ENCODE measurements at places on chromosomes 4 and X.

DNA sequence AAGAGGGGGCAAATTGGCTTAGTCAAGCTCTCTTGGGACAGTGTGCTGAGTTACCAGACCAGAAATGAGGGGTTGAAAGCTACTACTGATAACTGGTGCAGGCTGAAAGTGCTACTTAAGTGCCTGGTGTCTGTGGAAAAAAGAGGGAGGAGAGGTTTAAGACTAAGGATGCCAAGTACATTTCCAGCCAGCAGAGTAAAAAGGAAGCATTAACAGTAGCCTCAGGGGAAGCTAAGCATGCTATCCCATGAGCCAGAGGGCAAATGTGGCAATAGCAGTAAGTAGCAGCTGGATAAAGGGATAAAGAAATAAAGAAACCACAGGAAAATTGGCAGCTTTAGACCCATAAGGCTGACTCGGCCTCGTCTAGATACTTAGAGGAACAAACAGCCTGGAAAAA is 196.3 kb upstream of the MAB21L2 start:
- no peak overlapping the region for H3K27ac ChIP-seq
- no peaks in the 10 kb centered on the region for H3K4me1 ChIP-seq
- no peaks in the 10 kb centered on the region for H3K27me3 ChIP-seq
- no peaks in the 10 kb centered on the region for H3K36me3 ChIP-seq
- no peak for DNase-seq

DNA sequence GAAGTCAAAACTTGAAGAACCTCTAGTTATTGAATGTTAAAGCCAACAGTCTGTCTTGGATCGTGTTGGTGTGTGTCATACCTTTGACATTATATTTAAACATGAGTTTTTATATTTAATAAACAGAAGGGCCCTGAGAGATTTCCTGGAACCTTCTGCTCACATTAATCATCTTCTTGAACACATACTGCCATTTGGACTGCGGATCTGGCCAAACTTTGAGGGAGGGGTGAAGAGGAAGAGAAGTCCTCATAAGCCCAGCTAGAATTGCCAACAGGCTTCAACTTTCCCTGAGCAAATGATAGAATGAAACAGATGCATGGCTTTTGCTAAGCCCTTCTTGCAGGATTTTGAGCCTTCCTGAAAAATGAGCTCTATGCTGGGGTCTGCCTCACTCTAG is 27.4 kb downstream of the CCKAR start:
- H3K4me1 ChIP-seq: peaks cover 24% of the 10 kb centered on the region
- H3K27me3 ChIP-seq: no peaks in the 10 kb centered on the region
- no peak overlapping the region for H3K4me3 ChIP-seq
- DNase-seq: no peak
- H3K36me3 ChIP-seq: no peaks in the 10 kb centered on the region
- no peak overlapping the region for H3K27ac ChIP-seq

DNA sequence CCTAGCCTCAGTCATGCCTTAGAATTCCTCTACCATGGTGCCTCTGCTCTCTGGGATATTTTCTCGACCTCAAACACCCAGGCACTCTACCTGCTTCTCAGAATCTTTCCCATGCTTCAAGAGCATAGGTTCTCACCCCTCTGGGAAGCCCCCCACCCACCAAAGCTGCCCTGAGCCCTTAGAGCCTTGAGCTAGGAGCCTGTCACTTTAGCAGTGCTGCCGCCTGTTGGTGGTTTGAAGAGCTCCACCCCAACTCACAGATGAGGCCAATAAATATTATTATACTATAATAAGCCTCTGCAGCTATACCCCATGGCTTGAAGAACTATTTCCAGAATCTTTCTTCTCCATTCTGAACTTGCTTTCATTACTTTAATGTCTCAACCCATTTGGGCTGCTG is 109.7 kb downstream of the RTL5 start:
- DNase-seq: no peak
- peaks cover 18% of the 10 kb centered on the region for H3K27me3 ChIP-seq
- H3K4me3 ChIP-seq: no peak overlapping the region

DNA sequence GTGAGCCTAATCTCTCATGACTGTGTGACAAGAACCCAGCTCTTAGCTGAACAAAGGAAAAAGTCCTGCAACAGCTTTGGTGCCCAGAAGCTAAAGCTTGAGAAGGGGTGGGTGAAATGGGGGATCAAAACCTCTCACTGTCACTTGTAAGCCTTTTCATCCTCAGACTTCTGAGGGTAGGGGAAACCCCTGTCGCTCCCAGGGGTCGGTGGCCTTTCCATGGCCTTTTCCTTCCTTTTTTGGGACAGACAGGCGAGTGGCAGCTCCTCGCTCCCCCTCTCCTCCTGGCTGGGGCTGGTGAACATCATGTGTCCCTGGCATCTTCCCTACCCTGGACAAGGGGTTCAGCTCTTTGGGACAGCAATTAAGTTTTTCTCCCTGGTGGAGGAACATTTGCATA is 78.2 kb downstream of the FAM47A start:
- no peaks in the 10 kb centered on the region for H3K4me1 ChIP-seq
- H3K27ac ChIP-seq: no peak overlapping the region
- no peaks in the 10 kb centered on the region for H3K27me3 ChIP-seq

GRCh38 chr4:63831590-63832155 is 577.6 kb downstream of the TECRL start:
- H3K36me3 ChIP-seq: no peaks in the 10 kb centered on the region
- H3K27me3 ChIP-seq: no peaks in the 10 kb centered on the region
- no peaks in the 10 kb centered on the region for H3K4me1 ChIP-seq
- DNase-seq: no peak
- H3K4me3 ChIP-seq: no peak overlapping the region
- H3K27ac ChIP-seq: no peak overlapping the region

DNA sequence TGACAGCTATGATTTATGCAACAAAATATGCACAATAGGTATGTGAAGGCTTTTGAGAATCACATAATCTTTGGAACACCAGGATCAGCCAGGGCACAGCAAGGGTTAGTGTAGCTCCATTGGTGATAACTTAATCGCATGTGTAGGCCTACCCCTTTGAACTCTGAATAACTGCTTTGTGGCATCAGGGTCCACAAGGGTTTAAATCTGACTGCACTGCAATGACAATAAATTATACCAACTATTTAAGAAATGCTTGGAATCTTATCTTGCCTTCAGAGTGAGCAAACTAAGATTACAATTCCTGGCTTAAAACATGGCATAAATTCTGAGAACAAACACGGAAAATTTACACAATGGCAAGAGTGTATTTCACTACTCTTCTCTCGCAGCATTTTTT is 245.8 kb downstream of the FBXO8 start:
- DNase-seq: no peak
- no peaks in the 10 kb centered on the region for H3K4me1 ChIP-seq
- no peak overlapping the region for H3K27ac ChIP-seq
- H3K4me3 ChIP-seq: no peak overlapping the region

DNA sequence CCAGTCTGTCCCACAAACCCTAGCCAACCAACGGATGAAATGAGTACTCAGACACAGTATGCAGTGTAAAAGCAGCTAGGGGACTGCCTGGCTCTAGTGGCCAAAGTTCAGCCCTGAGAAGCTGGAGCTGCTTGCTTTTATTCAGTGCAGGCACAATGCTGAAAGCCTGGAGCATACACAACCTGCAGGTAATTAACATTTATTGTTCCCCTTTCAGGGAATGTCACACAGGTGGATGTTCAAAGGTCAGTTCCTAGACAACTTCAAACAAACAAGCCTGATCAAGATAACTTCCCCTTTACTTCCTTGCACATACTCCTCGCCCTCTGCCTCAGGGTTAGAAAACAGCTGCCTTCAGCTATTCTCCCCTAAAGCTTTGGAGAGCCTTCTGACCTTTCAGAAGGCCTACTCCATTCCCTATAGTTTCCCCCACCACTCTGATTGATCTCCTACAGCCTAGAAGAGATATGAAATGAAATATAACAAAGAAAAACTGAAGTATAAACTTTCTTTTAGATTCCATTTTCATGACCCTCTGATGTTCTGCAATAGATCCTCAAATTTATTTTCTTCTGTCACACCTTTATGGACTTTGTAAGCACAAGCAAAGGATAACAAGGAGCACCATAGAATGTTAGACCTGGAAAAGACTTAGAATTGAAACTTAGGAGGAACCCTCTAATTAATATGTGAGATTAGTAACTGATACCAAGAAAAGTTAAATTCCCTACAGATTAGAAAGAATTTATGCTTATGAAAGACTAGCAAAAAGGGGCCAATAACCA is 6.8 kb upstream of the DCAF8L1 start:
- no peaks in the 10 kb centered on the region for H3K27me3 ChIP-seq
- H3K4me1 ChIP-seq: no peaks in the 10 kb centered on the region
- no peaks in the 10 kb centered on the region for H3K36me3 ChIP-seq
- no peak overlapping the region for H3K4me3 ChIP-seq
- H3K27ac ChIP-seq: no peak overlapping the region

DNA sequence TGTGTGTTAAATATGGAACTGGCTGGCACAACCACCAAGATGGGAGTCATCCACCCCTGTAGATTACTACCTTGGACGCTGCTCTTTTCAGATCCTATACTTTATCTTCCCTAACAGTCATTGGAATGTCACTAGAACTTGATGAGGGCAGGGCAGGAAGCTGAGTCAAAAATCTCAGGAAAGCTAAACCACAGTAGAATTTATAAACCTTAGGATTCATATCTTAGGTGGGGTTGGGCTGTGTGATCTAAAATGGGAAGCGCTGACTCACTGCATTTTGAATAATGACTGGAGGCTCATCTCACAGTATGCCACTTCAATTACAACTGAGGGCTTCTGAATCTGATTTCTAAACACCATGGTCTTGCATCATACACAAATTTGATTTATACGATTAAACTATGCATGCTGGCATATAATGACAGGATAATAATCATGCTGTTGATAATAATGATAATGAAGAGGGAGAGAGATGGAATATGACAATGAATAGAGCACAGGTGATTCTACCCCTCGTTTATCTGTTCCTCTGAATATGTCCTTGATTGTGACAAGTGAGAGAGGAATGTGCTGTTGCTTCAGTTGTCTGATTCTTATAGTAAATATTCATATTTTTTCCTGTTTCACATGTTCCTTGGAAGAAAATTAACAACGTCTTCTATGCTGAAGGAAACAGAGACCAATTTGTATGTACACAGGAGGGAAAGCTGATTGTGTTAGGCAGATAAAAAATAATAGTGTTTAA is 270.3 kb upstream of the HS3ST1 start:
- H3K27ac ChIP-seq: no peak overlapping the region
- no peaks in the 10 kb centered on the region for H3K27me3 ChIP-seq
- H3K4me3 ChIP-seq: no peak overlapping the region
- no peaks in the 10 kb centered on the region for H3K36me3 ChIP-seq

DNA sequence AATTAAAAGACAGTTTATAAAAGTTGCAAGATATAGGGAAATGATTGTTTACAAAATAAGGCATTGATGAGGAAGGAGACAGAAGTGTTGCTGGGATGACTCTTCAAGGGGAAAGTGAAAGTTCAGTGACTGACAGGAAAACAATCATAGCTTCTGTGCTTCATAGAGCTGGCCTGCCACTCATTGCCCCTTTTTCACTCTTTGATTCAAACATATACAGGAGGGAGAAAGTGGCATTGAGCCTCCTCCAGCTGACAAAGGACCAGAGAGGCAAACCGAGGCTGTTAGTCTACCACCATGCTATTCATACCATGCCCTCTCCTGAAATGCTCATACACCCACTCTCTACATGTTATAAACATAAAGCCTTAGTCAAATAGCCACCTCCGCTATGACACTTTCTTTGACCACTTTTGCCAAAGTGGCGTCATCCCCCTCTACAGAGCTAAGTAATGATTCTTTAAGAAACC is 79.2 kb upstream of the ATOH1 start:
- DNase-seq: no peak
- no peak overlapping the region for H3K27ac ChIP-seq
- no peaks in the 10 kb centered on the region for H3K4me1 ChIP-seq
- no peaks in the 10 kb centered on the region for H3K36me3 ChIP-seq
- H3K4me3 ChIP-seq: no peak overlapping the region

DNA sequence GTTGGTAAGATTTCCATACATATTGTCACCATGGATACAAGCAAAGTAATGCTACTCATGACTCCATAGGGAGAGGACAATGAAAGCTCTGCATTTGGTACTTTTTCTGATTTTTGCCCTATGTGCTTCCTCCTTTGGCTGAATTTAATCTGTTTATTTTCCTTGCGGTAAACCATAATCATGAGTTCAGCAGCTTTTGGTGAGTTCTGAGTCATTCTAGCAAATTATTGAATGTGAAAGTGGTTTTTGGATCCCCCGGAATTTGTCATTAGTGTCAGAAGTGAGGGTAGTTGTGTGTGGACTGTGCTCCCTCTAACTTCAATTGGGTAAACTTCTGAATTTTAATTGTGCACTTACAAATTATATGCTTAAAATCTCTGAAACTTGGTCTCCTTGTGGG is 170.3 kb downstream of the MOSPD2 start:
- no peaks in the 10 kb centered on the region for H3K27me3 ChIP-seq
- no peak overlapping the region for H3K4me3 ChIP-seq
- H3K36me3 ChIP-seq: no peaks in the 10 kb centered on the region
- DNase-seq: no peak

DNA sequence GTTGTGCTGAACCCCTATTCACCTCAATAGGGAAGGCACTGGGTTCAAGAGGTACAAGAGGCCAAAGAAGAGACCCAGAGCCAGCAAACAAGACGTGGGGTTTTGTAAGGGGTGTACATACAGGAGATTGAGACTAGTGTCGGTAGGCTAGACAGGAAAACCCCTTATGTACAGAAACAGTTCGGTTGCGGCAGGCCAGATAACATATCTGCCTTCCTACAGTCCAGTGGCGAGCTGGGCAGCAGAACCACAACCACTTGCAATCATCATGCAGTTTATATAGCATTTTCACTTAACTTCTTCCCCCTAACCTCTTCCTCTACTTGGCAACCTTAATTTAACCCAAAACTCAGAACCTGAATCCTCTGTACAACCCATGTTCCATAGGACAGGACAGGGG is 422.2 kb downstream of the PDHA2 start:
- no peaks in the 10 kb centered on the region for H3K36me3 ChIP-seq
- H3K27ac ChIP-seq: no peak overlapping the region
- no peak overlapping the region for H3K4me3 ChIP-seq
- H3K27me3 ChIP-seq: no peaks in the 10 kb centered on the region

DNA sequence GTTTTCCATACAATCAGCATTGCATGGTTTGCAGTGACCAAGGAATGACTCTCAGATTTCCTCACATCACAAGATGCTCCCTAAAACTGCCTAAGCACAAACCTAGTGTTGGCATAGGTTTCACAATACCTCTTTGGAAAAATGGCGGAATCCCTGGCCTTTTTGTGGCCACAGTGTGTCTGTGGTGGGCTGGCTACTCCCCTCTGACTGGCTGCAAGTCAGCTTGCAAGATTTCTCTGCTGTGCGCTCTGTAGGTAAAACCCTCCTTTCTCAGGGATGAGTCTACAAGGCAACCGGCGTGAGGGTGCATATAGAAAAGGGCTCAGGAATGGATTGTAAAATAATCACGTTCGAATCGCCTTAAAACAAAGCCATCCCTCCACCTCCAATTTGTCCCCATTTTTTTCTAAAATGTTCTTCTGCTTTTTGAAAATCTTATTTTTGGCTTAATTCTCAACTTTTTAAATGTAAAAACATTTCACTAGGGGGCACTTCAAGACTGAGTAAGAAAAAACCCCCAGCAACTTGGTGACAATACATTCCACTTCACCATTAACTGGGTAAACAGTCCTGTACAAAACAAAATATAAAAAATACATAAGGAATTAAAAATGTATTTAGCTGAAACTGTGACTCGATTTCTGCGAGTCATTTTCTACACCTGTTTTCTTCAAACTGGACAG is 235.6 kb downstream of the STIM2 start:
- H3K27ac ChIP-seq: no peak overlapping the region
- no peak for DNase-seq
- H3K36me3 ChIP-seq: no peaks in the 10 kb centered on the region

Data from thymus (tissue), 14 donors.